ENCODE measurements at places on chromosomes 2 and 18.

GRCh38 chr2:235688511-235689426 is 194.9 kb downstream of the AGAP1 start:
- no peak for DNase-seq

GRCh38 chr2:73050121-73050545 is 21.4 kb downstream of the SFXN5 start:
- DNase-seq, result no peak

DNA sequence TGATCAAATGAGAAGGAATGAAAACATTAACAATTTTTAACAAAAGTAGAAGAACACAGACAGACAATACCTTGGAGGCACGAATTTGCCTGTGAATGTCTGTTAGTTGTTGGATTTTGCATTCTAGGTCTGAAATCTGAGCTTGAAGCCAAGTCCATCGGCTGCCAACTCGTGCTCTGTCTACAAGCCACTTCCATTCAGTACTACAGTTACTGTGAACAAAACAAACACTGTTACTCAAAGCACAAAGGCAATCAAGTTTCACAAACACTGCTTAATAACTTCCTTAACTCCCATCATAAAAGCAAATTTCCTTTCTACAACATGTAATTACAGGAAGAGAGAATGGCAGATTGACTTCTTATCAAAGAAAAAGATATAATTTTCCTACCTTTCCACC is 42.2 kb downstream of the KANSL1L start:
- DNase-seq, result no peak

DNA sequence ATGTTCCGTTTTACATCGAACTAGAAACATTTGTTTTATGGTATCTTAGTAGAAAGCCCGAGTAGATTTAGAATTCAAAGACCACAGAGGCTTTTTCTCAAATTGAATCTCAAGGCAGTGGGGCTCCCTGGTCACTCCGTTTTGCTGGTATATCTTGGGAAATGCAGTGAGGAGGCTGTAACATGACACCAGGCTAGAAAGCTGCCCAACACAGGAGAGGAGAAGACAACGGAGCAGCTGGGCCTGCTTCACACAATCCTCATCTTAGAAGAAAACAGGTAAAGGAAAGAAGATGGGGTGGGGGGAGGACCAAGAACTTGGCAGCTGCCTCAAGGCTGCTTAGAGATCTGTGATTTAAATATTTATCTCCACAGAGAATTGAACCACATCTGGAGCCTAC is 38.3 kb upstream of the EPB41L3 start:
- no peak for DNase-seq

GRCh38 chr18:74947417-74947816 is 261.5 kb downstream of the PTGR3 start:
- DNase-seq, result no peak

DNA sequence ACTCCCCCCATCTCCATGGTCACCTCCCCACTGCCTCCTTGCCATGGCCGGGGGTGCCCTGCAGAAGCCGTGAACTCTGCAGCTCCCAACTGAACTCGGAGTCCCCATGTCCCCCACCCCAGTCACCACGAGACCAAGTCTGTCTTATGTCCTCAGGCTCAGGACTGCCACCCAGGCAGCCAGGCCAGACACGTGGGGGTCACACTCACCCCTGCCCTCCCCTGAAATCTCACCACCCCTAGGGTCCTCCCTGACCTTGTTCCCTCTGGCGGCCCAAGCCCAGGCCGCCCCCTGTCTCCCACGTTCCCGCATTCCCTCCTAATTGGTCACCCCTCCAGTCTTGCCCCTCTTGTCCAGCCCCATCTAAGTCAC is 11.0 kb downstream of the AQP12A start:
- DNase-seq, result no peak

DNA sequence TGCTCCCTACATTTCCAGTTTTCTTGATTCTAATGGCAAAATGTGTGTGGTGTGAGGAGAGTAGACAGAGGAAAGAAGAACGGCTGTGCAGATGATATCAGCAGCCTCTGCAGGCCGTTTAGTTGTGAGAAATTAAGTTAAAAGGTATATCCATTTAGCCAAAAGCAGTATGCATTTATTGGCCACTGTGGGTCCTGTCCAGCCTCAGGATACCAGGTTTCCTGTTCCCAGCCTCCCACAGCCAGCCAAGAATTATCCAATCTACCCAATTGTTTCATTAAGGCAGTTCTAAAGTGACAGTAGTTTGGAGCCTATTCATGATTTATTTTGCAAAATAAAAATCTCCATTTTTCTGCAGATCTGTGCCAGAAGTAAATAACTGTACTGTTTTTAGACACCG is 107.5 kb downstream of the TMEM18 start:
- DNase-seq, result no peak

GRCh38 chr18:49524349-49524748 is 37.3 kb upstream of the C18orf32 start:
- DNase-seq, result no peak

DNA sequence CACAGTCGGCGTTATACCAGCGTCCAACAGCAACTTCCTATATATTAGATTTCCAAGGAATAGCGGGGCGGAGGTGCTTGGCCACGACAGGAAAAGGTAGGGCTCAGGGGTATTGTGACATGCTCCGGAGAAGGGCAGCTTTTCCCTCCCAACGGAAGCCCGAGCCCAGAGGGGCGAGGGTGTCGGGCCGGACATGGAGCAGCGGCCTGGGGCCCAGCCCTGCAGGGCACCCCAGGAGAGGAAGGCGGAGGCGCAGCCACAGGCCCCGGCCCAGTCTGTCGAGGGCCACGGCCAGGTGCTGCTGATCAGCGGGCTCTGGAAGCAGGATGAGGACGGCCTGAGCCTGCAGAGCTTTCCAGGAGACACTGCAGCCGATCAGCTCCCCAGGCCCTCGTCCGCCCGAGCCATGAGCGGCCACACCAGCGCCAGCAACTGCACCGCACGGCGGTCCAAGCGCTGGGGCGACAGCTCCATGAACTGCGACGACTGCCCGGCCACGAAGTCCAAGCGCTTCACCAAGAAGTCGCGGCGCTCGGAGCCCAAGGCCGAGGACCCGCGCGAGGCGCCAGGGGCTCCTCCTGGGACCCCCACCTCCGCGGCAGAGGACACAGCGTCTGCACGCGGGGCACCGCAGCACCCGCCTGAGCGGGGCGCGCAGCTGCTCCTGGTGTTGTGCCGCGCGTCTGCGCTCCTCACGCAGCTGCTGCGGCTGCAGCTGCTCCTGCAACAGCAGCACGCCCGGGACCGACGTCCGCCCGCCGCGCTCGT is 5.6 kb upstream of the SPATA3 start:
- no peak for DNase-seq

DNA sequence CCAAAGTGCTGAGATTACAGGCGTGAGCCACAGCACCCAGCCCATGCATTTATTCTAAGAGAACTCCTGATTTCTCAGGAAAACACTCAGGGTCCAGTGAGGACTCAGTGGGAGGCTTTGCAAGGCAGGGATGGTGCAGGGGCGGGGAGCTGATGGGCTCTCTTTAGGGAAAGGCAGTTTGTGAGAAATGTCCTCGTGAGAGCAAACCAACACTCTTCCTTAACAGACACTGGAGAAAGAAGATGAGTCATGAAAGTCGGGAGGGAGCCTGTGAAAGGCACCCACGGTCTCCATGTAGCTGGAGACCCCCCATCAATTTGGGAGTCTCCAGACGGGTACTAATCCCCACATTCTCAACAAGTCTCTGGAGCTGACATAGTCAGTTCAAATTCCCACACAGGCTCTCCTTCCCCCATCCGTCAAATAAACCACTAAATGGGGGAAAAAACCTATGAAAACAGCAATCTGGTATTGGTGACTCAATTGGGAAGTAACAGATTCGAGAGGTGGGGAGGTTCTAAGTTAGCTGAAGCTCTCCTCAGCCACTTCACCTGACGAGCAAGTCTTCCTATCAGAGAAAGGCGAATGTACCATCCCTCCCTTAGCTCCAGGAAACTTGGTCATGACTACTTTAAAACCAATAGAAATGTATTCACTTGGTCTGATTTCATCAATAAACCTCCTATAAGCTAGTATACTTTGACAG is 11.0 kb upstream of the CREG2 start:
- DNase-seq, result no peak

DNA sequence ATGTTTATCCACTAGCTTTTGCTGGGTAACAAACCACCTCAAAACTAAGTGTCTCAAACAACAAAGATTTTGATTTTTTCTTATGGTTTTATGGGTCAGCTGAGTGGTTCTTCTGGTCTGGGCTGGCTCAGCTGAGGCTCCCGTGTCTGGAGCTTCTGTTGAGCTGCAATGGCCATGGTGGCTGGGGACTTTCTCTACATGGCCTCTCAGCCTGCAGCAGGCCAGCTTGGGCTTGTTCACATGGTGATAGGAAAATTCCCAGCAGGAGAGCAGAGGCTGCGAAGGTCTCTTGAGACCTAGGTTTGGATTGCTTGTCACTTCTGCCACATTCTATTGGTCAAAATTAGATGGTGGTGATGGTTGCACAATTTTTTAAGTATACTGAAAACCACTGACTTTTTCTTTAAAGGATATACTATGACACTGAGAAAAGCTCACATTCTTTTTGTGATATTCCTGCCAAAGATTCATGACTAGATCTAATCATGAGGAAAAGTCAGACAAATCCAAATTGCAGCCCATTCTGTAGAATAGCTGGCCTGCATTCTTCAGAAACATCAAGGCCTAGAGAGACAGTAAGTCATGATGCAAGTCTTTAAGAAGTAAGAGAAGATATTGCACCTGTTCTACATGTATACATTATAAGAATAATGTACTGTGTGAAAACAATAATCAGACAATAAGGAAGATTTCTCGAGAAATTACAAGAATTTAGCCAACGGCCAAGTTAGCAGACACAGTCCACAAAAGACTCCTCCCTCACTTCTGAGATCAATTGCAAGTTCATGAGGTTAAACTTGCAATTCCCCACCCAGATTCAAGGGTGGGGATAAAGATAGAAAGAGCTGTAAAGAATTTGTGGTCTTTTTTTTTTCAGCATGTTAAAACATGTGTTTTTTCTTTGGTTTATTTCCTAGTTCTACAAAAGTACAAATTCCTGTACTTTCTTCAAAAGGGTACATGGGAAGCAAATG is 35.0 kb upstream of the IL1R2 start:
- no peak for DNase-seq

DNA sequence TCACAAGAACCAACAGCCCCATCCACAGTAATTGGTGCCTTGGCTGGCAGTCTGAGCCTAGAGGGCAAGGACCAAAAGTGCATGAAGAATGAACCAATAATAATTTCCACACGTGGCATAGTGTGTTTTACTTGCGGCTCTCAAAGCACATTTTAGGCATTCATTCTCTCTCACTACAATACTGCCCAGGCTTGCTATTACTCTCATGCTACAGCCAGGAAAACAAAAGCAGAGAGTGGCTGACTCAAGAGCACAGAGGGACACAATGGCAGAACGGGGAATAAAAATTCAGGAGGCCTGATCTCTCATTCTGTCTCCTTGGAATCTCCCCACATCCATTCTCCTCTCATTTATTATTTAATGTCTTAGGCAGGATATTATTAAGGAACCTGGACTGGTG is 57.0 kb upstream of the NOL4 start:
- DNase-seq, result no peak

- DNase-seq, result no peak
Observed at GRCh38 chr2:223654384-223654915, 52.3 kb upstream of the SCG2 start.

GRCh38 chr2:207371877-207372276 is 157.9 kb upstream of the CREB1 start:
- DNase-seq, result no peak

DNA sequence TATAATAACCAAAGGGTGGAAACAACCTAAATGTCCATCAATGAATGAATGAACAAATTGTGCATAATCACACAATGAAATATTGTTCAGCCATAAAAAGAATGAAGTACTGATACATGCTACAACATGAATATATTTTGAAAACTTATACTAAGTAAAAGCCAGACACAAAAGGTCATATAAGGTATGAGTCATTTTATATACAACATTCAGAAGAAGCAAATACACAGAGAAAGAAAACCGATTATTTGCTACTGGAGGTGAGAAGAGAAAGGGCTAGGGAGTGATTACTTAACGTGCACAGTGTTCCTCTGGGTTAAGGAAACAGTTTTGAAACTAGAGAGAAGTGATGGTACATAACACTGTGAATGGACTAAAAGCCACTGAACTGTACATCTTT is 105.3 kb downstream of the GORASP2 start:
- DNase-seq, result no peak

GRCh38 chr2:238694922-238695321 is 153.0 kb upstream of the TWIST2 start:
- DNase-seq, result no peak

GRCh38 chr2:100859902-100860301 is 40.0 kb downstream of the NPAS2 start:
- DNase-seq, result no peak

DNA sequence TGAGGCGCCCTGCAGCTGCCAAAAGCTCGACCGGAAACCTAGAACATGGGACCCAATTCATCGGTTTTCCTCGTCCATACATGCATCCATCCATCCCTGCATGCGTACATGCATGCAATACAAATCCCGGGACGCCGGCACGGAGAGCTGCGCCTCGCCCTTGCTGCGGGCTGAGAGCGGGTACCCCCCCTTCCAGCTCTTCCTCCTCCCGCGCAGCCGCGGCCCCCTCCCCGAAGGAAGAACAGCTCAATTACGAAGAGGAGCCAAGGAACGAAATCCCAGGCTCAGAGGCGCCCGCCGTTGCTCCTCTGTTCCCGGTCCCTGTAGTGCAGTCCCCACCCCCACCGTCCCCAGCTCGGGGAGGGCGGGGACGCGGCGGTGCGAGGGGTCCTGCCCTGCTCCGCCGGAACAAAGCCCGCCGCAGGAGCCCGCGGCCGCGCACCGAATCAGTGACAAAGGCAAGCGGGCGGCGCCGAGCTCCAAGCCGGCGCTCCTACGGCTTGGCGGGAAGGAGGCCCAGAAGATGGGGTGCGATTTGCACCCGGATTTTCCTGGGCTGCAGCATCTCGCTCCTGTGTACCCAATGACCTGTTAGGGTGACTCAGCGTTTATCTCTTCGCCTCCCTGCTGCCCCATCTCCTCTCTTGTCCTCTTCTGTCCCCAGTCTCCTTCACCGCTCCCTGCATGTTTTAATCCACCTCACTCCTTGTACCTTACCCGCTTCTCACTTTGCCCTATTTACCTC is 8.9 kb upstream of the POU3F3 start:
- no peak for DNase-seq

GRCh38 chr18:37405229-37405628 is 160.4 kb downstream of the CELF4 start:
- no peak for DNase-seq

GRCh38 chr2:97731274-97732020 is 18.1 kb downstream of the ZAP70 start:
- DNase-seq, result no peak

GRCh38 chr2:26767894-26768487 is 3.9 kb downstream of the SLC35F6 start:
- DNase-seq, result no peak

GRCh38 chr2:147177071-147177857 is 667.6 kb upstream of the ACVR2A start:
- DNase-seq, result peak; percentile 6
